ENCODE measurements at places on chromosomes 2 and 18.

DNA sequence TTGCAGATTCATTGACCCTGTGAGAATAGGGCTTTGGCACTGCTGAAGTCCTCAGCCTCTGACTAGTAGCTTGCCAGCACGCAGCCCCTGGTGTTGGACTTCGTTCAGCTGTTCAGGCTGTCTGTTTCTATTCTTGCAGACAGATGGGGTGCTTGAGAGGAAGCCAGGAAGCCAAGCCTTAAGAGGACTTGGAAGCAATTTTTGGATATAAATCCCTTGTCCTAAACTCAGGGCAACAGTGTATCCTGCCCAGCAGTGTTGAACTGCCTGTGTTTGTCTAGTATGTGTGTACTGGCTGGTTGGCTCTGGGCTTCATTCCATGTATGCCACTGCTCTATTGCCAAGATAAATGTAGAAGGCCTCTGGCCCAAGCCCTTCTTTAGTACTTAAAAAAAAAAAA, 108.6 kb downstream of the COMMD1 start:
- peak; percentile 51 for DNase-seq

DNA sequence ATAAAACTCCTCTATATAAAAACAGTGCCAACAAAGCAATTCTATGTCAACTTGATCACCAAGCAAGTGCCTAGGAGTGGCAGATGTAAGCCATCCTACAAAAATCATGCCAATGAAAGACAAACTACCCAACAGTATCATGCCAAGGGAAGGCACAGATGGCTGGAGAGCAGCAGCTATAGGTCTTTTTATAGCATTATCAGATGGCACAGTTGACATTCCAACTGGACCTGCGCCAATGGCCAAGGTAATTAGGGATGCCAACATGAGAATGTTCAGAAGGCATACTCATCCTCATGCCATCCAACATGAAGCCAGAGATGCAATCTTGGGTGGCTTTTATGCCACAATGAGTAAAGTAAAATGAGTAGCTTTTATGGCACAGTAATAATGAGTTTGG, 237.3 kb downstream of the OTX1 start:
- DNase-seq = no peak

DNA sequence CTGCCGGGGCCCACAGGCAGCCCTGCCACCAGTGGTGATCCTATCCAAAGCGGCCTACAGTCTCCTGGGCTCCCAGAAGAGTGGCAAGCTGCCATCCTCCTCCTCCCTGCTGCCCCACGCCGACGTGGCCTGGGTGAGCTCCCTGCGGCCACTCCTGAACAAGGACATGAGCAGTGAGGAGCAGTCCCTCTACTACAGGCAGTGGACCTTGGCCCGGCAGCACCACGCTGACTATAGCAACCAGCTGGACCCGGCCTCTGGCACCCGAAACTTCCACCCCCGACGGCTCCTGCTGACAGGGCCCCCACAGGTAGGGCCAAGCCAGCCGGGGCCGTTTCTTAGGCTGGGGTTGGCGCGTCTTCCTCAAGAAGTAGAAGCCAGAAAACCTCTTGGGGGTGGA, 100.5 kb downstream of the ESCO1 start:
- DNase-seq = no peak

GRCh38 chr2:41932241-41933045, 115.4 kb upstream of the PKDCC start:
- peak; percentile 67 for DNase-seq

DNA sequence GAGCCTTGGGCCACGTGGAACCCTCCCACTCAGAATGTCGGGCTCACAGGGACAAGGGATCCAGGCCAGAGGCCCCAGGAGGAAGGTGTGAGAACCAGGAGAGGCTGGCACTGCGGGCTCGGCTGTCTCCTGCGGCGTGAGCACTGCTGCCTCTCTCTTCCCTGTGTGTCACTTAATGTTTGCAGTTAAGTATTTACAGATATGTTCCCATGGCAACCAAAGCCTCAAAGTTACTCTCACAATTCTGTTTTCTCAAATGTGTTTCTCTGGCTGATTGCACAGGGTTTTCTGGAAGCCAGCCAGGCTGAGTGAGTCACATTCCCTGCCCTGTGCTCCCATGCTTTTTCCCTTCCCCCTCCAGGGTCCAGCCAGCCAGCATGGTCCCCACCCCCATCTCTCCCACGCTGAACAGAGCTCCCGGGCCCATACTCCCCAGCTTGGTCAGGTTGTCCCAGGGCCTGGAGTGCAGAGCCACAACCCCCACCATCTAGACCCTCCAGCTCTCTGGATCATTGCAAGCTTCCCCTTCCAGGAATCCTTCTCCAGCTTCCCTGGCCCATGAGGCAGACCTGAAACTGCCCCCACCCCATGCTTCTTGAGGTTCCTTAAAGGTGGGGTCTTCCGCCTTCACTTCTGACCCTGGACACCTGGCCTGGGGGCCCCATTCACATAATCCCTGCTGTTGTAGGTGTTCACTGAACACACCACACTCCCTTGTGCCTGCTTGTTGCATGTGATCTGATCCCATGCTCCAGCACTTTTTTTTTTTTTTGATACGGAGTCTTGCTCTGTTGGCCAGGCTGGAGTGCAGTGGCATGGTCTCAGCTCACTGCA, 265.9 kb downstream of the CELF4 start:
- DNase-seq = peak; percentile 98

DNA sequence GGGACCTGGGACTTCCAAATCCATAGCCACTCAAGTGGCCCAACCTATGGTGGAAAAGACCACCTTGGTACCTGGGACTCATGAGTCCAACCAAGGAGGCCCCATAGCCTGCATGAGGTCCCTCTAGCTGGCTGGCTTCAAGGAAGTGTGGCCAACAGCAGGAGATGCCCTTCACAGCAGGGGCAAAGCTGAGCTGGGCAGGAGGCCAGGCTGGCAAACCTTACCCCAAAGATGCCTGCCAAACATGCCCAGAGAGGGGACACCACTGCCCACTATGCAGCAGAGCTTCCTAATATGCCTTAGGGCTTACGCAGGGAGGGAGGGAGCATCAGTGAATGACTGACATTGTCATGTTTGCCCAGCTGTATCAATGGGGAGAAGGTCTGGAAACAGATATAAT, 188.0 kb upstream of the GLI2 start:
- no peak for DNase-seq

GRCh38 chr2:62265106-62265505, 69.2 kb downstream of the B3GNT2 start:
- DNase-seq = no peak

GRCh38 chr2:240707821-240708220, 16.2 kb downstream of the AQP12A start:
- DNase-seq = no peak

GRCh38 chr18:63511285-63511684, 30.9 kb upstream of the SERPINB12 start:
- peak; percentile 63 for DNase-seq

DNA sequence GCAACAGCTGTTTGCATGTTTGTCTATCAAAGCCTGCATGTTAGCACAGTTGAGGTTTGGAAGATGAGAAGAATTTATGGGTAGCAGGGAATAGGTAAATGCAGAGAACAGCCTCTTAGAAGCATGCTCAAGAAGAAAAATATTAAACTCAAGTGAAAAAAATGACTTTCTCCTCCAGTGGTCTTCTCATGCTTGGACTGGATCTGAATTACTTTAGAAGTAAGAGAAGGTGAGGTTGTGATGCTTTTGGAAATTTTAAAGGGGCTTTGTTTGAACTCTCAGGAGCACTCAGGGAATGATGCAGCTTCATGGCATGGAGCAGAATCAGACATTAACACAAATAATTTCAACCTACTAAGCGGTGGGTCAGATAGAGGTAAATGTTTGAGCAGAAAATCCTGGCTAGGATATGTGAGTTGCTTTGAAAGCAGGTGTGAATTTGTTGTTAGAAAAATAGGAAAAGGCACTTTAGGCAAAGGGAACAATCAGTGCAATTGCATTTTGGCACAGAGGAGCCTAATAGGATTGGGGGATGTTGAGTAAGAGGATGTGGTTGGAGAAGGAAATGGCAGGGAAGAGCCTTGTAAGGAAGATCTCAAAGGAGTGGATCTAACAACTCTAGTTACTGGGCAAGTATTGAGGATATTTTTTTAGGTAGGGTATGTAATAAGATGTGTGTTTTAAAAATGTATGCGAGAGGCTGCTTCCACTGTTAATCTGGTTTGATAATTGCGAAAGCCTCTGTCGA, 76.3 kb downstream of the DDX1 start:
- peak; percentile 27 for DNase-seq

DNA sequence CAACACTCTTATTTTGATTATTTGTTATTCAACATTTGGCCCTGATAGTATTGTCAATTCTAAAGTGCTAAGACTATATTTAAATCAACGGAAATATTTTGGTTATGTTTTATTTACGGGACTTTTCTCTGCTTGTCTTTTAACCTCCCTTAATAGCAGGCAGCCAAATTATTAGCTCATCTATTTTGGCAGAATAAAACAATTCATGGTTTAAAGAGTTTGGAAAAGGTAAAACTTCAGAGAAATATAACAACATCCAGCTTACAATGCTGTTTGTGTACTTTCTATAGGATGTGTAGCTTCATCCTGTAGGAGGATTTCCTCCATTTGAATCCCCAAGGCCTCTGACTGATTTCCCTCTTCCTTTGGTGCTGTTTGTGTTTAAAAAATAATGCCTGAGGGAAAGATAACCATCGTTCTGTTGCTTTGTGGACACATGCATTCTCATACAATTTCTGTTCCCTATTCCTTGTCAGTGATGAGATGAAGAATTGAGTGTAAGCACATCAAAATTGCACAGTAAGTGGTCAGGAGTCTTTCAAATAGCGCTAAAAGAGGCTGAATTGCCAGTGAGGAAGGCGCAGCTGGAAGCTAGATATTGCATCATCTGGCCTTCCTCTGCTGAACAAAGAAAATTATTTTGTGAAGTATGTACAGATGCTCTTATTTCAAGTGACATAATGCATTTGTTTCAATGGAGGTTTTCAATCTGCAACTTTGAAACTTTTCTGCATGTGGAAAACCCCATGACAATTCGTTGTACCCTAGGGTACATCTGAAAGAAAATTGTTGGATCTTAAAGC, 80.3 kb downstream of the CD28 start:
- peak; percentile 55 for DNase-seq

GRCh38 chr2:162293122-162293786, 25.2 kb downstream of the IFIH1 start:
- no peak for DNase-seq

GRCh38 chr18:12428923-12429322, 21.2 kb downstream of the PRELID3A start:
- no peak for DNase-seq

- DNase-seq = no peak
These were observed 33.2 kb upstream of the GALNT3 start for GRCh38 chr2:165827016-165827920.

DNA sequence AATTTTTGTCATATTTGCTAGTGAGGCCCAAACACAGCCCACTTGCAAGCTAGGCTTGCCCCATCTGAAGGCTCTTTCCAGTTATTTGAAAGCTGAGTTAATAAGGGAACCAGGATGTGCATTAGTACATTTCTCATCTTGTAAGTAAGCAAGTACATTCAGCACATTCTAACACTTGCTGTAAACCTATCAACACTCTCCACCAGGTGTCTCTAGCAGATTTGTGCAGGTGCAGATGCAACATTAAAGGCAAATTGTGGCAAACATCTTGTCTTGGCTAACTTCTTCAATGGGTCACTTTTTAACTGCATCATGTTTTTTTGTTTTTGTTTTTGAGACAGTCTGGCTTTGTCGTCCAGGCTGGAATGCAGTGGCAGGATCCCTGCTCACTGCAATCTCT, 25.3 kb upstream of the MFSD6 start:
- DNase-seq = peak; percentile 19

DNA sequence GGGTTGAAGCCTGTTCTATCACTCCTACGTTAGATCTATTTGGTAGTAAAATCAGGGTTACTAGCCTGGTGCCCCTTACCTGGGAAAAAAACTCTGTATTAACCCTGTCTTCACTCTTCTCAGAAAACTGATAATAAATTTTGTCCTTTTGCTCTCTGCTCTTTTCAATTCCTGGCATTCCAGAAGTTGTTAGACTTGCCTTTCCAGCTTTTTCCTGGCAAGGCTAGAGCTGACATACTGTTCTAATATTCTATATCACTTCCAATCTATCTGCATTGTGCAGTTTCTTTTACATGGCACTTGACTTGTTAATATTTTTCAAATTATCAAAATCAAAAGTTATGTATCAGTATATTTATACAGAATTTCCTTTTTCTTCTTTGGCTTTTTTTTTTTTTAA, 162.2 kb downstream of the FIGN start:
- no peak for DNase-seq

DNA sequence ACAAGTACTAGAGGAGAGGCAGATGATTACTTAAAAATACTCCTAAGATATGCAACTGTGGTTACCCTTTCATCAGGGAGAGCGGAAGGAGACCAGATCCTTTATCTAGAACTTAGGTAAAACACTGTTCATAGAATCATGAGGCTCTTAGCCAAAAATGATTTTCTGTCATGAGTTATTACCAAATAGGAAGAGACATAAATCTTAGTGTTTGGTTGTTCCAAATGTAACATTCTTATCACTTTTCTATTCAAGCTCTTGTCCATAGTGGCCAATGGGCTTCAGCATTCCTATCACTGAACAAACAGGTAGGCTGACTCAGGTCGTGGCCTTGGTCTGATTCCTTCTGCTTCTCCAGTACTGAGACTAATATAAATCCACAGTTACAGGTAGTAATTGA, 38.5 kb downstream of the RPRD1A start:
- no peak for DNase-seq

DNA sequence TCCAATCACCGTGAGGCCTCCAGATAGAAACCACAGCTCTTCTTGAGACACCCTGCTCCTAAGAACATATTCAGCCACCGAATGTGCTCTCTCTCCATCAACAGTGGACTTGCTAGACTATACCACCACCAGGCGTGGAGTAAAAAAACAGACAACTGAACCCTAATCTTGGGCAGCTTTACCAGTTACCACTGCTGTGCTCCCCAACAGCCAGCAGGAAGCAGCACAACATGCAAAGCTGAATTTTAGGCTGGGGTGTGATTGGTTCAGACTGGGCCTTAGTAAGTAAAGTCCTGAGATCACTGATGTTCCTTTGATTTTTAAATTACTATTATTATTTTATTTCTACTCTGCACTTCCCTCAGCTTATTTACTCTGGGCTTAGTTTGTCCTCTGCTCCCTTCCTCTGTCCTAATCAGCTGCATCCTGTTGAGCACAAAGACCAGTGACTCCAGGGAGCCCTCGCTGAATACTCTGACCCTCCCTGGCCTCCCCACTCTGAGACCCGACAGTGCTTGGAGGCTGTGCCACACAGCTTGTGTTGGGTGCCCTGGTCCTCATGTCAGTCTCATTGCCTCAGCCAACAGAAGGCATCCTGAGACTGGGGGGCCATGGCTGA, 21.9 kb downstream of the MRPL35 start:
- DNase-seq = peak; percentile 45

DNA sequence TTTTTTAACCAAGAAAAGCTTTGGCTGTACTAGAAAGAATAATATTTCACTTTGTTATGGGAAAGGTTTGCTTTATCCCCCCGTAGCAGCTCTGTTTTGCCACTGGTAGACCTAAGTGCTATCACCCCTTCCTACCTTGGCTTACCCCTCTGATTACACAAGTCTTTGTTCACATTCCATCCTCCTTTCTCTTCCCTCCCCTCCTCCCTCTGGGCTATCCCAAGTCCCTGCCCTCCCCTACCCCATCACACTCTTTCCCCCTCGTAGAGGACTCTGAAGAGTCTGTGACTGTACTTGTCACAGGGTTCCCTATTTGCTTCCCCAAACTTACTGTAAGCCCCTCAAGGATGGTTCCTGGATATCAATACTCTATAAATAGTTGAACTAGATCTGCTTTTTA, 152.9 kb upstream of the NOSTRIN start:
- DNase-seq = no peak

All from fibroblast of skin of back (primary cell).